ENCODE measurements at places on chromosomes 13 and 19. TPM values are rescaled to one million over a fixed set of nuclear protein-coding genes. Genes with fewer than 3 reads are reported as not detected.

The SYNGR4 gene
- not detected for total RNA-seq

The SULT2B1 gene
- total RNA-seq, result not detected

The PSG7 gene
- not detected for total RNA-seq

The GARRE1 gene
- 25.1 TPM for total RNA-seq

The GMIP gene
- total RNA-seq, result 4.8 TPM

The GPR12 gene
- not detected for total RNA-seq

The IFI30 gene
- 4.4 TPM for total RNA-seq

The CEACAM3 gene
- not detected for total RNA-seq

Data from lung microvascular endothelial cell (primary cell).